ENCODE measurements at places on chromosomes 12 and 14. TPM values are rescaled to one million over a fixed set of nuclear protein-coding genes. Genes with fewer than 3 reads are reported as not detected.

RAB35 gene
- 24.6 TPM for polyA plus RNA-seq

EXD2 gene
- 1.8 TPM for polyA plus RNA-seq

AP5M1 gene
- polyA plus RNA-seq = 19.1 TPM

TMX1 gene
- 5.4 TPM for polyA plus RNA-seq

WNK1 gene
- 13.2 TPM for polyA plus RNA-seq

PLXNC1 gene
- polyA plus RNA-seq = 1.2 TPM

TAS2R19 gene
- 0.41 TPM for polyA plus RNA-seq

MYO1H gene
- not detected for polyA plus RNA-seq

C14orf180 gene
- 0.46 TPM for polyA plus RNA-seq

DIO2 gene
- 1.6 TPM for polyA plus RNA-seq

CABP1 gene
- 0.92 TPM for polyA plus RNA-seq

ARF3 gene
- polyA plus RNA-seq = 87.7 TPM

FSCB gene
- not detected for polyA plus RNA-seq

Measured in sigmoid colon (tissue), 7 donors.